ENCODE measurements at places on chromosomes 3 and 15.

DNA sequence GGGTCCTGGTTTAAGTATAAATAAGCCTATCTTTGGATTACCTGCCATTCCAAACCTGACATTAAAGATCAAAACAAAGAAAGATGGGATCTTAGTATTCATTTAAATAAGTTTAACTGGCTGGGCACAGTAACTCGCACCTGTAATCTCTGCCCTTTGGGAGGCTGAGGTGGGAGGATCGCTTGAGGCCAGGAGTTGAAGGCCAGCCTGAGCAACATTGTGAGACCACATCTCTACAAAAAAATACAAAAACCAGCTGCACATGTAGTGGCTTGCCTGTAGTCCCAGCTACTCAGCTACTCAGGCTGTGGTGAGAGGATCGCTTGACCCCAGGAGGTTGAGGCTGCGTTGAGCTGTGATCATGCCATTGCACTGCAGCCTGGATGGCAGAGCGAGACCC is 176.9 kb downstream of the FNDC3B start:
- no peak for DNase-seq

DNA sequence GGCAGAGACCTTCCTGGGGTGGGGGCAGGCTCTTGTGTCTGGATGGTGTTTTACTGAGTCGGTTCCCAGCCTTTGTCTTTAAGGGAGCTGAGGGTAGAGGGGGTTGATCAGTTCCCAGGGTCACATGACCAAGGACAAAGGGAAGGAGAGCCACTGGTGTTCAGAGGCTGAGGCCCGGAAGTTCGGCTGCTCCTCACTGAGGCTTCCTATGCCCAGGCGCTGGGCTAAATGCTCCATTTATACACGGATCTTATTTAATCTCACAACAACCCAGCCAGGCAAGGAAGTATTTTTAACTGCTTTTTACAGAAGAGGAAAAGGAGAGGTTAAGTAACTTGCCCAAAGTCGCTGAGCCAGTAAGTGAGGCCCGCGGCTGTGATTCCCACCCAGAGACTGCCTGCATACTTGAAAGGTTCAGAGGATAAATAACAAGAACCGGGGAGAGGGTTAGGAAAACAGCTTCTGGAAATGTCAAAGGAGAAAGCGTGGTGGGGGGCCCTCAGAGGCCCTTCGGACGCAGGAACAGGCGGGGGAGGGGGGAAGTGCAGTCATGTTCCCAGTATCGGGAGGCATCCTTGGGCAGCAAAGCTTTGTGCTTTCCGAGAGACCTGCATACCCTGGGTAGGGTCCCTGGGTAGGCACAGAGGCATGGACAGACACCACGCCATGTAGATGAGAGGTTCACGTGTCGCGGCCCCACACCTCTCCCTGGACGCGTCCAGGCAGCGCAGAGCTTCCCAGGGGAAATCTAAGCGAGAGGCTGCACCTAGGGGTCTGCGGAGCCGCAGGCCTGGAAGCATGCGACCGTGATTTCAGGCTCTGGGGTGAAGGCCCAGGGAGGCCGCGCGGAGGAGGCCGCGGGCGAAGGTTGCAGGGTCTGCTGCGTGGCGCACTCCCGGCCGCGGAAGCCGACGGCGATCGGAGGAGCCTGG is 21.3 kb downstream of the EPHB3 start:
- DNase-seq: peak; percentile 64

GRCh38 chr3:108513961-108514360 is 3.6 kb upstream of the MYH15 start:
- no peak for DNase-seq

DNA sequence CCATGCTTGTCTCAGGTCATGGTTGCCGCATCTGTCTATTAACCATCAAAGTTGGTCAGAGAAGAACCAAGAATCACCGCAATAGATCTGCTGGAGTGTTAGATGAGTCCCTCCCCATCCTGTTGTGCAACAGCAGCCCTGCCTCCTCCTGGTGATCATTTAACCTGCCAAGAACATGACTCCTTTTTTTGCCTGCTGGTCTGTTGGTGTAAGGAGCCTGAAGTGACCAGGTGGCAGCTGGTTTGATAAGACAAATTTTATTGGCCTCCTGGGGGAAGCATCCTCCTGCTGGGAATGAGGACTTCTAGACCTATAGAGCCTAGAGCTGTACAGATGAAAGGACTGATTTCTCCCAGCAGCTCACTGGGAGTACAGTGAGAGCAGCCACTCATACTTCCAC is 43.5 kb upstream of the RAF1 start:
- DNase-seq: no peak

DNA sequence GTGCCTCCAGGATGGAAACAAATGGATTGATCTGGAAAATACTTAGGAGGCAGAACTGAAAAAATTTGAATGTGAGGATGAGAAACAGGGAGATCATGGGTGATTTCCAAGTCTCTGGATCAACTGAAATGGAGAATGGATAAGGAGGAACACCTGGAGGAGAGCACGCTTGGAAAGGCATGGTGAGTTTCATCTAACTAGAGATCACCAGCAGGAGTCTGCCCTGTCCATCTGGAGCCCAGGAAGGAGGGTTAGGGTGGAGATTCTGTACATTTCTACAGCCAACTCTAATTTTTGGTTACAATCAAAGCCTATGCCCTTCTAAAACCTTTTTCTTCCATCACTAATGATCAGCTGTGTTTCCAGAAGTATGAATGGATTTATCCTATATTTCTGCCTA is 995.9 kb upstream of the CFAP20DC start:
- no peak for DNase-seq

- DNase-seq: no peak
Observed at GRCh38 chr3:175410251-175410650, 551.1 kb downstream of the NAALADL2 start.

DNA sequence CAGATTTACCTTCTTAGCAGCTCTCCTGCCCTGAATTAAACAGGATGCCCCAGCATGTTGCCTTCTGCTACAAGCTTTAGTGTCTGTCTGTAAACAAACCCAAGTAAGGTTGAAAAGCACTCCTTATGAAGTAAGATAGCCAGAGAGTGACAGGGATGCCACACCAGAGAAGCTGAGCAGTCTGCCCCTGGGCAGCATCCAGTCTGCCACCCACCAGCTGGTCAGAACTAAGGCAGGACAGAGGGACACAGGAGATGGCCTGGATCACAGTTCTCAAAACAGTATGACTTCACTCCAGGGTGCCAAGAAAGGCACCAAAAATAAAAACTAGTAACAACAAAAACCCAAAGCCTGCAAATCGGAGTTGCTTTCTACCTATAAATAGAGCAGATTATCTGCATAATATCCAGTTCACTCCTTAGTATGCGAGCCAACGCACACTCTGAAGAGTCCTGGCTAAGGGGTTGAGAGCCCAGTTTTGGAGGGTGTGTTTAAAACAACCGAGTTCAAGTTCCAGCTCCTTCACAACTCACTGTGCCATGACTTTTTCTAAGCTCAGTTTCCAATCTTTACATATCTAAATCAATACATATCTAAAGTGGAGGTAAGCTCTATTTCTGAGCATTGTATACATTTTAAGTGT is 198.9 kb downstream of the KCNMB2 start:
- DNase-seq: no peak

DNA sequence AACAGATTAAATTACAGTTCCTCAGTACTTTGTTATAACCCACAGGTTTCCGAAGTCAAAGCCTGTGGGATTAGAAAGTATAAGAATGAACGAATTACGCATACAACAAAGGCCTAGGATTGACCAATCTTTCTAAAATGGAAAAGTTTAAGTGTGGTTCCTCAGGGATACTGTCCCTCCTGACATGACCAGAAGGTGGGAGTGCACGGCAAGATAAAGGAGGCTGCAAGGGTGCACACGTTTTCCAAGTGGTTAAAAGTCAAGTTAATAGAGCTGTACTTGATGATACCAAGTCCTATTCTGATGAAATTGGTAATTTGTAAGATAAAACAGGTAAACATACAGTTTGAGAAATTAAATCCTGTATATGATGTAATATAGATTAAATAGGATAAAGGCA is 96.2 kb downstream of the ALDH1A2 start:
- DNase-seq: no peak

- no peak for DNase-seq
Observed at GRCh38 chr3:136070953-136071949, 105.7 kb downstream of the PPP2R3A start.

GRCh38 chr15:56342653-56343052 is 22.6 kb upstream of the TEX9 start:
- no peak for DNase-seq

GRCh38 chr15:41940441-41940857 is 31.9 kb downstream of the EHD4 start:
- DNase-seq: no peak

GRCh38 chr3:104368760-104369159 is 997.9 kb upstream of the ALCAM start:
- no peak for DNase-seq

GRCh38 chr3:46059432-46059831 is 32.1 kb upstream of the XCR1 start:
- no peak for DNase-seq

DNA sequence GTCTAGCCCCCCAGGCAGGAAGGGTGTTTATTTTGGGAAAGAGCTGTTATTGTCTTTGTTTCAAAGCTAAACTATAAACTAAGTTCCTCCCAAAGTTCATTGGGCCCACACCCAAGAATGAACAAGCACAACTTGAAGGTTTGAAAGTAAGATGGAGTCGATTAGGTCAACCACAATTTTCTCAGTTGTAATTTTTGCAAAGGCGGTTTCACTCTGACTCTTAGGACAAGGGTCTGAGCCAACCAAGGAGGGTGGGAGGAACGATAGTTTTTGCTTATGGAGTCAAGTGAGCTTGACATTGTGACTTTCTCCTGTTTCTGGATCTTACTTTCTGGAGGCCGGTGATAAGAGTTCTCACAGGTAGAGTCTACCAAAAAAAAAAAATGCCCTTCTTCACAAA is 5.8 kb upstream of the ZNF770 start:
- no peak for DNase-seq

DNA sequence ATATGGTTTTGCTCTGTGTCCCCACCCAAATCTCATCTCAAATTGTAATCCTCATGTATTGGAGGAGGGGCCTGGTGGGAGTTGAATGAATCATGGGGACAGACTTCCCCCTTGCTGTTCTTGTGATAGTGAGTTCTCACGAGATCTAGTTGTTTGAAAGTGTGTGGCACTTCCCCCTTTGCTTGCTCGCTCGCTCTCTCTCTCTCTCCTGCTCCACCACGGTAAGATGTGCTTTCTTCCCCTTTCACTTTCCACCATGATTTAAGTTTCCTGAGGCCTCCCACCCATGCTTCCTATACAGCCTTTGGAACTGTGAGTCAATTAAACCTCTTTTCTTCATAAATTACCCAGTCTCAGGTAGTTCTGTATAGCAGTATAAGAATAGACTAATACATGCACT is 60.7 kb downstream of the GSK3B start:
- no peak for DNase-seq

GRCh38 chr3:190227064-190227463 is 95.2 kb downstream of the CLDN1 start:
- DNase-seq: no peak

GRCh38 chr15:99476413-99477222 is 89.2 kb upstream of the MEF2A start:
- DNase-seq: no peak

DNA sequence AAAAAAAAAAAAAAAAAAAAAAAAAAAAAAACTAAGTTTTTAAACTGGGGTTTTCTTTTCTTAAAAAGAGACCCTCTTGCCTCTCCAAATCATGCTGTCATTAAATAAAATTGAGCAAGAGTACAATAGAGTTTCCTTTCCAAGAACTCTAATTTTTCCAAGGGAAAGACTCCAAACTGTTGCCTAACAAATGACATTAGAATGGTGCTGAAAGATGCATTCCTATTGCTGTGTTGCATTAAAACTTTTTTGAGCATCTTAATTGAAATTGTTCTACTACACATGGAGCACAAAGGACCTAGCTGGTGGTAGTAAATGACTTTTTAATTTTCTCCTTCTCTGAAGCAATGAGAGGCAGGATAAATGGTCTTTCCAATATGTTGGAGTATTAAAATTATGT is 469.1 kb upstream of the ARHGEF26 start:
- DNase-seq: no peak

GRCh38 chr15:40937762-40938535 is 8.8 kb downstream of the DLL4 start:
- no peak for DNase-seq

- DNase-seq: peak; percentile 91
Observed at GRCh38 chr3:38453075-38453912, at the start of gene ACVR2B. Gene ACVR2B (plus strand): TSS chr3:38453890. CDS start chr3:38454323, 433 bp downstream.
